CD4-positive, alpha-beta T cell treated with Interleukin-10 for 1 hour (primary cell): ENCODE measurements at places on chromosomes 11 and 22.

DNA sequence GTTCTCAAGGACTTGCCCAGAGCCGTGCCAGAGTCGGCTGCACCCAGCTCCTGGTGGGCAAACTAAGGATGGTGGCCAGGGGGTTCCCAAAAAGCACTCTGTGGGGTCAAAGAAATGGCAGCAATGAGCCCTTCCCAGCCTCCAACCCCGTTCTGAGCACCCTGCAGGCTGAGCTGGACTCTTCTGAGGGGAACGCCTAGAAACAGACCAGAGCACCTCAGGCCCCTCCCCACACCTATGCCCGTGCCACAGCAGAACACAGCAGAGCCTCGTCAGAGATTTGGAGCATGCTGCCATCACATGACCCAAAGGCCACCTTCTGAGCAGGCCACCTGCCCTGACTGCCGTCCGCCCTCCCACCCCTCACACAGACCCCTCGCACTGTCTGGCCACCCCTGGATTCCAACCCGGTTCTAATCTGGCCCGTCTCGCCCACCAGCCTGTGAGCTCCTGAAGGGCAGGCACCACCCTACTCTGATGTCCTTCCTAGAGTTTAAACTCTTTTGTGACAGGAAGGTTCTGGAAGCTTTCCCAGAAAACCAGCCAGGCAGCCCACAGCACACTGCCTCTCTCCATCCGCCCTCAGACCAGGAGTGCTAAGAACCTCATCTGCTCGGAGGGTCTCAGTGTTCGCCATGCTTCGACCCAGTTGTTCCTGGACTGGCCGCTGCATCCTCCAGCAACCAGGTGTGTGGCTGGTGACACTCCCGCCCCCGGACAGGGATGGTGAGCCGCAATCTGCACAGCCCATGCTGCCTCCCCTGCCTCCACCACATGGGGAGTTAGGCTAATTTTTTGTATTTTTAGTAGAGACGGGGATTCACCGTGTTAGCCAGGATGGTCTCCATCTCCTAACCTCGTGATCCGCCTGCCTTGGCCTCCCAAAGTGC, 97.6 kb downstream of the CELSR1 start:
- no peak for DNase-seq

DNA sequence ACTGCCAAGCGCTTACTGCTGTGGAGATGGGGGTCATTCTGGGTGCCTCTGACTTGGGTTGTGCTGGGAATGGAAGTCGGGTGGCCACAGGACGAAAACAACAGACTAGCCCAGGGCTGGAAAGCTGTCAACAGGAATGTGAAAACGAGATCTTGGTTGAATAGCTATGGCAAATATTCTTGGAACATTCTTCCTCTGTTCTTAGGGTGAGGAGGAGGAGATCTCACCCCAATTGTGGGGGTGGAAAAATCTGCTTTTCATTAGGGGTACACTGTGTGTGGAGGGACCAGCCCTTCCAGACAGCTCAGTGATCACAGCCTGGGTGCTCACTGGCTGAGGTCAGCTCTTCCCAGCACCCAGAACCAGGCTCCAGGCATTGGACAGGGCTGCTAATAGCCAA, 52.0 kb upstream of the PRSS23 start:
- no peak for DNase-seq

GRCh38 chr22:27538666-27539065, 262.9 kb downstream of the MN1 start:
- DNase-seq: no peak

DNA sequence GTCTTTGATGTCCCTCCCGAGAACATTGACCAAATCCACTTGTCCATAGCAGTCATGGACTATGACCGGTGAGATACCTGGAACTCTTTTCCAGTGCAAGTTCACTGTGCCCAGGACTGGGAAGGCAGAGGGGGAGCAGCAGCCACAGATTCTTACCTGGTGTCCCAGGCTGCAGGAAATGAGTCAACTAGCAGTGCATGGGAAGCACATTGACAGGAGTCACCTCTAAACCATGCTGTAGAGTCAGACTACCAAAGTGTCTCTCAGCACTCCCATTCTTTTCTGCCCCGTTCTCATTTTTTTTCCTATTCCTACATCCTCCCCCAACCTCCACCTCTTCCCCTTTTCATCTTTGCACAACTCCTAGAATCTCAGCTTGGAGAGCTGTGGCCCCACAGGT, 67.2 kb upstream of the OLFML1 start:
- DNase-seq: no peak

GRCh38 chr22:49765091-49765771, 62.4 kb downstream of the BRD1 start:
- DNase-seq: no peak

- DNase-seq: no peak
Observed at GRCh38 chr11:68406324-68407313, 53.9 kb upstream of the PPP6R3 start.

- DNase-seq: no peak
Observed at GRCh38 chr11:102971766-102972165, 16.2 kb upstream of the MMP13 start.

GRCh38 chr22:29510542-29510941, 30.5 kb downstream of the NEFH start:
- DNase-seq: no peak

DNA sequence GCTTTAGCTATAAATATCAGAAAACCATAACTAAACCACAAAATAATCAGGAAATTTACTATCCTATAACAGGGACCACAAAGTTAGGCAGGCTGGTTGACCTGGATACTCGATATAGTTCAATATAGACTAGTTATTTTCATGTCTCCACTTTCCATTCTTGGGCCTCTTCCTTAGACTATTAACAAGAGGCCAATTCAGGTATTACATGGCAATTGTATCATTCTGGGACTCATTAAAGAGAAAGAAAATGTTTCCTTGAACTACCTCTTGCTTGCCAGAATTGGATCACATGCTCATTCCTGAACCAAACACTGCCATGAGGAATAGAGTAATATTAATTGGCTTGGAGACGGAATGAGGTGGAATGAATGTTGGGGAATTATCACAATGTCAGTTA, 76.0 kb downstream of the EIF3M start:
- no peak for DNase-seq

- DNase-seq: no peak
Observed at GRCh38 chr22:46009730-46010129, 32.8 kb upstream of the WNT7B start.

- DNase-seq: no peak
Observed at GRCh38 chr11:122258446-122259194, 142.6 kb upstream of the BLID start.

GRCh38 chr11:19580646-19581045, 132.0 kb upstream of the NAV2 start:
- DNase-seq: no peak

- no peak for DNase-seq
Observed at GRCh38 chr11:13970986-13971385, 8.5 kb downstream of the SPON1 start.

DNA sequence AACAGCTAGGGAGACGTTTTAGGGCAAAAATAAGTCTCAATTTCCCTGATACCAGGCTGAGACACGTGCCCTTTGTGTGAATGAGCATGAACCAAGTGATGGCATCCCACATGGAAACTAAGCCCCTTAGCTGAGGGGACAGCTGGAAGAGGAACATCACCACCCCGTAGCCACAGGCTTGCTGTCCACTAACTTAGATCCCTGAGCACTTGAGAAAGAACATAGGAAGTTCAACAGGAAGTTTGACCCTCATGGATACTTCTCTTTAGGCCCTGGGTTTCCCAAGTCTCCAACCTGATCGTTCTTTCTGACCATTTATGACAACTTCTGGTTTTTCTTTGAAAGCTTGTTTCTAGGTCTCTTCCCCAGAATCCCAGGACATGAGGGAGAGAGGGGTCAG, 11.6 kb upstream of the CKAP5 start:
- DNase-seq: no peak

GRCh38 chr11:46686886-46687795, 13.3 kb downstream of the ARHGAP1 start:
- no peak for DNase-seq

- DNase-seq: no peak
Observed at GRCh38 chr11:12846786-12847615, 162.1 kb upstream of the RASSF10 start.

DNA sequence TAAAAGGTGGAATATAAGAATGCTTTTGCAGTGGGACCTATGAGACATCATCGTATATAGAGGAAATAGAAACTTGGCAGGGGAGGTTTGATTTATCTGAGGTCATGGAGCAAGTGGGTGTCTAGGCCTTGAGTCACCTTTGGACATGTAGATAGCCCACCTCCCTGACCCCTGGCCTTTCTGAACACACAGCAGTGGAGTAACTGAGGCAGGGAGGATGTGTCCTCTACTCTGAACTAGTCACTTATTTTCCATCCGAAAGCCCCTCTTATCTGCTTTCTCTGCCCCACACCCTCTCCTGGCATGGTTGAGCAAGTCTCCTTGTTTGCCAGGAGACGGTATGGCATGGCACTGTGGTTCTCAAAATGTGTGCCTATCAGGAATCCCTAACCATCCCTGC, 7.9 kb downstream of the CD82 start:
- DNase-seq: no peak

DNA sequence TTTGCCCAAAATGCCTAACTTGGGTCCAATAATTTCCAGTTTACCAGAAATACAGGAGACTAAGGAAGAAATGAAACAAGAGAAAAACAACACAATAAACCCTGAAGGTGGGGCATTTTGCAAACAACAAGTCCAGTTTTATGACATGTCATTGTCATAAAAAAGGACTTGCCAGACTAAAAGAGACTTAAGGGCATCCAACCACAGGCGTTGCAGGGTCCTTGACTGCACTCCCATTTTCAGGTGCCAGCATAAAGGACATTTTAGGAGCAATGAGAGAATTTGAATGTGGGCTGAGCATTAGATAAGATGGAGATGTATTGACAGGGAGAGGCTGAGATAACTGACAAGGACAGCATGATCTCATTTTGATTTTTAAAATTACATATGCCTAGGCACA, 28.1 kb upstream of the DAGLA start:
- no peak for DNase-seq

GRCh38 chr11:132080127-132080526, 709.7 kb downstream of the NTM start:
- no peak for DNase-seq

DNA sequence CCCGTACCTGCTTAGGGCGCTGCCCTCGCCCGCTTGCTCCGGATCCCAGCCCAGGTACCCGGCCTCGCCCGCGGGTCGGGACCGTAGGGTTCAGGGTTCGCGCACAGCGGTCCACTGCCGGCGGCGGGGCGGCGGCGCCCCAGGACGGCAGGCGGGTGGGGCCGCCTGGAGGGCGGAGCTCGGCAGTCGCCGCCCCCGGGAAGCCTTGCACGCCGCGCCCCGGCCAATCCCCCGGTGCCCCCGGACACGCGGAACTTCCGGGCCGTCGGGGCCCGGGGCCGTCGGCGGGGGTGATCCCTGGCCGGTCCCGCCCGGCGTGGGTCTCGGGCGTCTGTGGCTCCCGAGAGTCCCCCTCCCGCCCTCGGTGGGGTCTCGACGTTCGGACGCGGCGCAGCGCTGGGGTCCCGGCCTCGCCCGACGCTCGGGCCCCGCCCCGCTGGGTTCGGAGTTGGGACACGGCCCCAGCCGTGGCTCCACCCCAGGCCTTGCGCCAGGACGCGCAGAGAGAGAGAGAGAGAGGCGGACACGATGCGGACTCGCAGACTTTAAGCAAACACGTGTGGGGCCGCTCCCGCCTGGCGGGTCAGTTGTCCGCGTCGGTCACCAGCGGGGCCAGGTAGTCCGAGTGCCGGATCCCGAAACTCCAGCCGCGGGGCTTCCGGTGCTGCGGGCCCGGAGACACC, at the start of gene TYMP:
Gene TYMP (minus strand): TSS at position 116 of the 683 bp plus-strand sequence. CDS start 303 bp downstream, outside the sequence.
- peak; percentile 80 for DNase-seq

GRCh38 chr11:75851203-75851602, 36.2 kb downstream of the UVRAG start:
- no peak for DNase-seq

- DNase-seq: no peak
Observed at GRCh38 chr11:86459682-86460460, 85.2 kb downstream of the CCDC81 start.
